ENCODE measurements at places on chromosomes 11 and 22.

- DNase-seq: no peak
Measured at GRCh38 chr22:29732883-29733282, 13.1 kb downstream of the CABP7 start.

DNA sequence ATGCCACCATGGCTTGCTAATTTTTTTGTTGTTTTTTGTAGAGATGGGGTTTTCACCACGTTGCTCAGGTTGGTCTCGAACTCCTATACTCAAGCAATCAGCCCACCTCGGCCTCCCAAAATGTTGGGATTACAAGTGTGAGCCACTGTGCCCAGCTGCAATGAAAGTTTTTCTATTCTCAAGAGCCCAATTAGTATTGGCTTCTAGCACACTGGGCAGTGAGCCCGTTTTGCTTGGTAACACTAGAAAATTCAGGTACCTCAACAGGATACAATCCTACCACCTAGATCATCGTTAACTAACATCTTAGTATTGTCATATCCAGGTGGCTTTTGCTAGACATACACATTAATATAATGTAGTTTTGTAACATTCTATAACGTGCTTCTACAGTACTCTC lies 19.0 kb downstream of the SEC14L3 start:
- DNase-seq: no peak

DNA sequence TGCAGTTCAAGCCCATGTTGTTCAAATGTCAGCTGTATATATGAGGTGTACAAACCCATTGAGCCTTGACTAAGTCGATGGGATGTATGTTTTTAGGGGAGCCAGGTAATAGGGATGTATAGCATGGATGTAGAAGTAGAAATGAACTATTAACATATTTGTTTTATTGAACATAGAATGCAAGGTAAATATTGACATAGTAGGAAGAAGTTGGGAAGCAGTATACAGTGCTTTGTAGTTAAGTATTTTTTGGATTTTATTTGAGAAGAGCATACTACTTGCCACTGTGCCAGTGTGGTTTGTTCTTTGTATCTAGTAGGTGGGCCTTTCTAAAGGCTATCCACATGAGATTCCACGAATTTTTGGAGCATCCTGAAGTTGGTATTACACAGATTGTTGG lies 20.8 kb upstream of the NAT10 start:
- DNase-seq: no peak

DNA sequence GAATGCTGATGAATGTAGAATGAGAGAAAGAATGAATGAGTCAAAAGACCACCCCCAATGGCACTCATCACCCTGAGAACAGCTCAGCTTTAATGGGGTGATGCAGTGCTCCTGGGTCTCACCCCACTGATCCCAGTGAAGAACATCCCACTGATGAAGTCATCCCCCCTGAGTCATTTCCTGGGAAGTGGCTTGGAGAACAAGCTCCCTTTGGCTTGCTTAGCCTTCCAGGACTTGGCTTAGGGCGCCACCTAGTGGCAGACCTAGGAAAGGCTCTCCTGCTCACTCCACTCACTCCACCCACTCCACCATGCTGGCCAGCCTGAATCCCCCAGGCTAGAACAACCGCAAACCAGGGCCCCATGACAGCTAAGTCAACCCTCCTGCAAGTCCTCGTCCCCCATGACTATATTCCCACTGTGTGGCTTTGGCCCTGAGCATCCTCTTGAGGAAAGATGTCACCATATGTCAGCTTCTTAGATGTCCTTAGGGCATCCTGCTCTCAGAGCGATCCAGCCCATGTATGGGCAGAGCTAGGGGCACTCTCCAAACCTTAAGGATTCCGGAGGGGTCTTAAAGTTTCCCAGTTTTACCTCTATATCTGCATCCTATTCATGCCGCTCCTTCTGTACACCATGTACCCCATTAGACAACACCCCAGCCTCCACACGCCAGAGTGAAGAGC lies 17.8 kb upstream of the TMPRSS13 start:
- peak; percentile 88 for DNase-seq

GRCh38 chr22:26529345-26529744 lies 17.1 kb upstream of the TFIP11 start:
- DNase-seq: no peak

GRCh38 chr22:30668386-30668710 lies 673 bp upstream of the DUSP18 start:
- DNase-seq: no peak

GRCh38 chr22:27879923-27880322 lies 39.1 kb downstream of the PITPNB start:
- peak; percentile 32 for DNase-seq

GRCh38 chr22:46041642-46042041 lies 64.7 kb upstream of the WNT7B start:
- no peak for DNase-seq

DNA sequence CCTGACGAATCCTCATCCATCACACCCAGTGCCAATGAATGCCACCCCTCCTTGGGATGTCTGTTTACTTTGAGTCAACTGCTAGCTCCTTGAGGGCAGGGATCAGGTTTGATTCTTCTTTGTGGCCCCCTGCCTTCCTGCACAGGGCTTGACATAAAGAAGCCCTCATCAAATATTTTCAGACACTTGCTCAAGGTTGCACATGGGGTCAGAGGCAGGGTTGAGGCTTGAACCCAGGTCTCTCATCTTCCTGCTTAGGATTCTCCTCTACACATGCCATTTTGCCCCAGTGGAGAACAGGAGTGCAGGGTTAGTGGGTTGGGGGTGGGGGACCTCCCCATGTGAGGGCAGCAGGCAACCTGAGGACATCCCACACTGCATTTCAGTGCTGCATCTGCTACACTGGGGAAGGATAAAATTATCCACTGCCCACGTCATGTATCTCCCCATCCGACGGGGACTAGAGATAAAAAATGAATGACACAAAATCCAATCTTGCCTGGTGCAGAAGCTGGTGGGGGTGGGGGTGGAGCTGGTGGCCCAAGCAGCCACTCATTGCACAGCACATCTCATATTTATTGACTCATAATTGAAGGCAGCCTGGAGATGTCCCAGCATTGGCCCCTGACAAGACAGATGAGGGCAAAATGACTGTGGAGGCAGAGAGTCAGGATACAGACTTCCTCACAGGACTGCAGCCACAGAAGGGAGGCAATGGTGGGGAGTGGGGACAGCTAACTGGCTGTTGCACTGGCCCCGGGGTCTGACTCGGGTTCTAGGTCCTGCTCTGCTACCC lies 41.3 kb downstream of the NEU3 start:
- no peak for DNase-seq

DNA sequence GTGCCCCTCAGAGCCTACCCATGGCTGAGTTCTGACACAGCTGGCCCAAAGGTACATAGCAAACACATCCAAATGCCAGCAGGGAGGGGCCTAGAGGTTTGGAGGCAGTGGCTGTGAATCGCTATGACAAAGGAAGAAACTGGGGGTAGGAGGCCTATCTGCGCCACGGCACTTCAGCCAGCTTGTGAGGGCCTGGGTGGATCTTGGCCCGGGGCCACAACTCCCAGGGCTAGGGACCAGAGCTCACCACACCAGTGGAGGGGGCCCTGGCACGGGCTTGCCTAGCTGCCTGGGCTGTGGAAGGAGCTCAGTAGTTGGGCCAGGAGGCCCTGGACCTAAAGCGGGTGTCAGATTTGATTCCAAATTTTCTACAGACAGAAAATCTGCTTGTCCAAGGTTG lies 9.4 kb upstream of the NAP1L4 start:
- no peak for DNase-seq

DNA sequence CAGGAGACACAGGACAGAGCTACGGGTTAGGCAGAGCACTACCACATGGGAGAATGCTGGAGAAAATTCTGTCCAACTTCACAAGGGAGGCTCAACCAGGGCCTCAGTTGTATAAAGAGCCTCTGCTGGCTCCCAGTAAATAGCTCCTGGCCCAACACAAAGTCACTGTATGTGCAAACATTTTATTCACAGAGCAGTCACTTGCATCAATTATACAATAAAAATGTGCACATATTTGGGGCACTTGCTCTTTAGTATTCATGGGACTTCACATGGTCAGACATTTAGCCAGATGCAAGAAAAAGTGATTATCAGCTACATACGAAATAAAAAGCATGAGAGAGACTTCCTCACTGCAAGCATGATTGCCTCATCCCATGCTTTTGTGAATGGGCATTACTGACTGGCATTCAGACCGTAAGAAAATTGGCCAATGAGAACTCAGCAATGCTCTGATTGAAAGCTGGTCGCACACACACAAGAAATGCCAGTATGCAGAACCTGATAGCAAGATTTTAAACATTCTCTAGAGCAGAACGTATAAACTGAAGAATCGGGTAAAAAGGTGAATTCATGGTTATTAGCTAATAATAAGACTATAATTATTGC lies 39.4 kb downstream of the BLID start:
- no peak for DNase-seq

DNA sequence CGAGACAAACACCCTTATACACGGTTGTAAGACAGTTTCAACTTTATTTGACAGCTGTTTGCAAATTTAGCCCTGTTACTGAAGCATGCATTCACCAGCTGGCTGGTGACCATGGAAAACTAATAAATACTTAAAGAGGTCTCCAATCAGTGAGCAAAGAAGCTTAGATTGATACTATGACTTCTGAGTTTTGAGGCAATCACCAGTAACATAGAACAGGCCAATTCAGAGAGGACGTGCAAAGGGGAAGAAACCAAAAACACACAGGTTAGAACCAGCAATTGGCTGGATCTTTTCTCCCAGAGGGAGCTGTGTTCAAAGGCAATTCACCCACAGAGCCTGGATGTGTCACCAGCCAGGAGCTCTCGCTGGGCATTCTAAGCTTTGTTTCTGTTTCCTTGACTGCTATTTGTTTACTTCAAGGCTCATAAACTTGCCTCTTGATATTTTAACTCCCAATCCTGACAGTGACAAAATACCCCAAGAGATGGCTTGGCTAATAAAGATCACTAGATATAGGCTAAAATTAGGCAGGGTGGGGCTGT lies 113.6 kb upstream of the MTMR2 start:
- no peak for DNase-seq

- DNase-seq: peak; percentile 93
Measured at GRCh38 chr22:49354516-49355210, 473.0 kb downstream of the BRD1 start.

GRCh38 chr22:45959719-45960476 lies 17.1 kb downstream of the WNT7B start:
- no peak for DNase-seq

- DNase-seq: no peak
Measured at GRCh38 chr22:47209547-47210023, 447.1 kb downstream of the TBC1D22A start.

DNA sequence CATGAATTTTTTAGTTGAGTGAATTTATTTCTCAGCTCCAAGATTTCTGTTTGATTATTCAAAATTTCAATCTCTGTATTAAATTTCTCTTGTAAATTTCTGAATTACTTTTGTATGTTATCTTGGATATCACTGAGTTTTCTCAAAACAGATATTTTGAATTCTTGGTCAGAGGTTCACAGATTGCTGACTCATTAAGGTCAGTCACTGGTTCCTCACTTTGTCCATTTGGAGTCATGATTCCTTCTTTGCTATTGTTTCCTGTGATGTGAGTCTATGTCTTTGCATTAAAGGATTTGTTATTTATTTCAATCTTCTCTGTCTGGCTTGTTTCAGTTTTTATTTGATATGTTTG lies 10.2 kb upstream of the IL17RA start:
- DNase-seq: no peak

GRCh38 chr22:44938886-44939285 lies 70.9 kb downstream of the PHF21B start:
- no peak for DNase-seq

DNA sequence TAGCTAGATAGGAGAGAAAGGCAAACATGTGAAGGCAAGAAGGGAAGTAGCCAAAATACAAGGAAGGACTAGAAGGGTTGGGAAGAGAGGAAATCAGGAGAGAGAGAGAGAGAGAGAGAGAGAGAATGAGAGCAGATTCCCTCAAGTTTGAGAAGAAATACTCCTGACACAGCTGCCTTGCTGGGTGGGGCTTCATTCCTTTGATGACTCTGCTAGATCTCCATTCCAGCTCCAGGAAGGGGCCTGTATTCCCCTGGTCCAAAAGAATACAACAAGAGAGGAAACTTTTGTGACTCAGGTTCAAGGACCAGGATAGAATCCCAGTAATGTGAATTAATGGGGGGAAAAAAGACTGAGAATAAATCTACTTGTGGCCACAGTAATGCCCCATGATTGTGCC lies 62.9 kb upstream of the SPON1 start:
- DNase-seq: no peak

DNA sequence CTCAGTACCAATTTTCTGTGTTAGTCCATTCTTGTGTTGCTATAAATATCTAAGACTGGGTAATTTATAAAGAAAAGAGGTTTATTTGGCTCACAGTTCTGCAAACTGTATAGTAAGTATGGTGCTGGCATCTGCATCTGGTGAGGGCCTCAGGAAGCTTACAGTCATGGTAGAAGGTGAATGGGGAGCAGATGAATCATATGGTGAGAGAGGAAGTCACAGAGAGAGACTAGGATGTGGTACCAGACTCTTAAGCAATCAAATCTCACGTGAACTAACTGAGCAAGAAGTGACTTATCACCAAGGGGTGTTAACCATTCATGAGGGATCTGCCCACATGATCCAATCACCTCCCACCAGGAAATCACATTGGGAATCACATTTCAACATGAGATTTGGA lies 60.8 kb upstream of the ZBED5 start:
- DNase-seq: no peak

DNA sequence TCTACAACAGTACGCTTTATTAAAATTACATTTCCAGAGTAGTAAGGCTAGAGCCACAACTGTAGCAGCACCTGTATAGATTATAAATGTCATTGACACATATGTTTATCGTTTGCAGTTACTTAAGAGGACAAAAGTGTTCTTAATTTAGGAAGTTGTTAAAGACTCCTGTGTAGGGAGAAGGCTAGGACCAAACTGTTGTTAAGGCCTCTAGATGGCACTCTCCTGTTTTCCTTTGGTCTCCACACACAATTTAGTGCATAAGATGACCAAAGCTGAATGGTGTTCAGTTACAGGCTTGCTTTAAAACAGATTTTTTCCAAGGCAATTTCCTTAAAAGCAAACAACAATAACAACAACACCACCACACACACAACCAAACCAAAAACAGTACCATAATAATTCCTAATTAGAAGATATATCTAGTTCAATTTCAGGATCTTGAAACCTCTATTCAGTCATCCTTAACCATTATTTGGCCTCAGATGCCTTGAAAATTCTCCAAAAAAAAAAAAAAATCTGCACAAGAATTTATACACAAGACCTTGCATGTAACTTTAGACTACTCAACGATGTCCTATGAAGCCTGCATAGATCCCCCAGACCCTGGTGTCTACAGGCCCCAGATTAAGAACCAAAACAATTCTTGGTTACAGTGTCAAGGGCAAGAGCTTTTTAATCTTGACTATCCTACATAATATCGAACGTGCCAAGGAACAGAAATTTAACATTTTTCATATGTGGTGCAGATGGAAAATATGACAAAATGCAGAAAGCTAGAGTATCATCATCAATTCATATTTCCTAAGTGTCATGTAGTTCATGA lies 42.6 kb upstream of the APOA1 start:
- DNase-seq: peak; percentile 85

GRCh38 chr22:39364714-39365491 lies 15.1 kb downstream of the SYNGR1 start:
- peak; percentile 91 for DNase-seq

- DNase-seq: peak; percentile 77
Measured at GRCh38 chr11:17828311-17828751, 93.8 kb downstream of the KCNC1 start.

GRCh38 chr11:60887556-60887955 lies 18.8 kb downstream of the PRPF19 start:
- peak; percentile 77 for DNase-seq

- DNase-seq: no peak
Measured at GRCh38 chr22:49044776-49045175, 782.9 kb downstream of the BRD1 start.

Data from cerebellar cortex (tissue), 1 donor.